ENCODE measurements at places on chromosomes 1 and 21.
A peak's percentile ranks its signal among the peaks of the same experiment; 100 is the strongest.

GRCh38 chr21:33026878-33027400, 1.2 kb downstream of the OLIG2 start:
- H3K4me1 ChIP-seq: no peaks in the 10 kb centered on the region
- H3K36me3 ChIP-seq: no peaks in the 10 kb centered on the region
- H3K27me3 ChIP-seq: peaks cover 5% of the 10 kb centered on the region
- no peak for DNase-seq

DNA sequence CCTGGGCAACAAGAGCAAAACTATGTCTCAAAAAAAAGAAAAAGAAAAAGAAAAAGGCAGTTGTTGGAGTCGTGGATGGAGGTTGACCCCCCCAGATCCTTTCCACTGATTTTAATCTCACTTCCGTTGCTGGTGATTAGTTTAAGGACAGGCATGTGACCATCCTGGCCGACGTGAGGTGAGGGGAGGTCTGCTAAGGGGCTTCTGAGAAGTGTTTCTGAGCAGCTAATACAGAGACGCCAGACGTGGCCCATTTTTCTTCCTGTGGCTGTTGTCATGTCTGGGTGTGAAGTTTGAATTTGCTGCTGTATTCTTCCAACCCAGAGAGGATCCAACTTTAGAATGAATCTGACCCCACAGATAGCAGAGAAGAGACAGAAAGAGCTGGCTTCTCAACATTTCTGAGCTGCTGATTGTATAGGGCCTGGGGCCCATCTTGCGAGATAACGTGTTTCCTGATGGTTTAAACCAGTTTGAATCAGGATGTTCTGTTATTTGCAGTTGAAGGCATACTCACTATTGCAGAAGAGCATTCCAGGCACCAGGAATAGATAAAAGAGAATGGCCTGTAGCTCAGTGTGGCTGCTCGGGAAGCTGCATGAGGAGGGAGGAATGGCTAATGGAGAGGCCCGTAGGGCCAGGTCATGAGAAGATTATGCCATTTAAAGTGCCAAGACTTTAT, 22.8 kb upstream of the SSBP3 start:
- H3K27me3 ChIP-seq: no peaks in the 10 kb centered on the region
- no peaks in the 10 kb centered on the region for H3K36me3 ChIP-seq
- H3K4me1 ChIP-seq: no peaks in the 10 kb centered on the region
- DNase-seq: no peak

GRCh38 chr1:5601516-5601915, 390.7 kb downstream of the NPHP4 start:
- H3K4me1 ChIP-seq: no peaks in the 10 kb centered on the region
- no peaks in the 10 kb centered on the region for H3K27me3 ChIP-seq
- no peaks in the 10 kb centered on the region for H3K36me3 ChIP-seq
- H3K4me3 ChIP-seq: no peak overlapping the region
- no peak for DNase-seq
- no peak overlapping the region for H3K27ac ChIP-seq

GRCh38 chr1:47024141-47024801, 802 bp downstream of the CYP4X1 start:
- no peaks in the 10 kb centered on the region for H3K27me3 ChIP-seq
- H3K27ac ChIP-seq: no peak overlapping the region
- DNase-seq: no peak
- H3K4me1 ChIP-seq: no peaks in the 10 kb centered on the region
- no peaks in the 10 kb centered on the region for H3K36me3 ChIP-seq

DNA sequence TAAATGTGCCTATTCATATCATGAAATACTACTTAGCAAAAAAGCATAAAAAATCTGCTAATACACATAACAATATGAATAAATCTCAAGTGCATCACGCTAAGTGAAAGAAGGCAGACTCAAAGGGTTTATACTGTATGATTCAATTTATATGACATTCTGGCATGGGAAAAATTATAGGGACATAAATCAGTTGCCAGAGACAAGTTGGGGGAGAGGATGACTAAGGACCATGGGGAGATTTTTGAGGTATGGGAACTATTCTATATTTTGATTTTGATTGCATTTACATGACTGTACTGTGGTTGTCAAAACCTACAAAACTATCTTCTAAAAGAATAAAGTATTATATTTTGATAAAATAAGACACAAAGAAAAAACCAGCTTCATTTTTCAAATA, 650.3 kb upstream of the NR5A2 start:
- no peak overlapping the region for H3K4me3 ChIP-seq
- H3K27me3 ChIP-seq: no peaks in the 10 kb centered on the region

GRCh38 chr1:212484701-212485570, 52.2 kb downstream of the NENF start:
- H3K4me1 ChIP-seq: no peaks in the 10 kb centered on the region
- no peak overlapping the region for H3K4me3 ChIP-seq
- no peak overlapping the region for H3K27ac ChIP-seq

DNA sequence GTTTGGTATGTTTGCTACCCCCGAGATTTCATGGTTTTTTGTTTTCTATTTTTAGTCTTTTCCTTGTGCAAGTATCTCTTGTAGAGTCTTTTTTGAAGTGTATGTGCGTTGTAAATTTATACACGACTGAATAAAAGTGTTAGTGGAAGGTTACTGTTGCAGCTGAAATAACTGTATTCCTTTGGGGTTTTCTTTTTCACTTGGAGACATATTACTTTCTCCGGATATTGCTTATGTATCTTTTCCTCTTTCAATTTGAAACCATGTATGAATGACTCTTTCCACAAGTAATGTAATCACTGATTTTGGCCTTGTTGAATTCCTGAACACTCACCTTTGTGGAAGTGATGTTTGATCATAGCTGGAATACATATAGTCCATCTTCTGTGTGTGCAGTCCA, 956 bp downstream of the URB2 start:
- peaks cover 18% of the 10 kb centered on the region for H3K4me1 ChIP-seq
- H3K27me3 ChIP-seq: no peaks in the 10 kb centered on the region
- DNase-seq: no peak
- H3K27ac ChIP-seq: no peak overlapping the region
- H3K36me3 ChIP-seq: no peaks in the 10 kb centered on the region

DNA sequence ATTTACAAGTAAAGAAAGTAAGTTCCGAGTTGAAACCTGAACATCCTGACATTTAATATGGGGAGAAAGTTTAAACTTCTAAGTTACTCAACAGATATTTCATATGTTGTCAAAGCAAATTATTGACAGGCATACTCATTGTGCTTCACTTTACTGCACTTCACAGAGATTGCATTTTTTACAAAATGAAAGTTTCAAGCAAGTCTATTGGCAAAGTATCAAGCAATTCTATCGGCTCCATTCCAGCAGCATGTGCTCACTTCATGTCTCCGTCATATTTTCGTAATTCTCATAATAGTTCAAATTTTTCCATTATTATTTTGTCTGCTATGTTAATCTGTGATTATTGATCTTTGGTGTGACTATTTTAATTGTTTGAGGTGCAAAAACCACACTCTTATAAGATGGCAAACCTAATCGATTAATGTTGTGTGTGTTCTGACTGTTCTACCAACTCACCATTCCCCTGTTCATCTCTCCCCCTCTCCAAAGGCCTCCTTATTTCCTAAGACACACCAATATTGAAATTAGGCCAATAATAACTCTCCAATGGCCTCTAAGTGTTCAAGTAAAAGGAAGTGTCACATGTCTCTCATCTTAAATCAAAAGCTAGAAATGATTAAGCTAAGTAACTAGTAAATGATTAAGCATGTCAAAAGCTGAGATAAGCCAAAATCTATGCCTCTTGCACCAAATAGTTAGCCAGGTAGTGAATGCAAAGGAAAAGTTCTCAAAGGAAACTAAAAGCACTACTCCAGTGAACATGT, 68.2 kb upstream of the BCL9 start:
- H3K4me3 ChIP-seq: no peak overlapping the region
- DNase-seq: no peak
- peak overlapping the region; percentile 9 for H3K27ac ChIP-seq
- H3K36me3 ChIP-seq: no peaks in the 10 kb centered on the region
- no peaks in the 10 kb centered on the region for H3K27me3 ChIP-seq
